PC-3 (cell line): ENCODE measurements at places on chromosomes 13 and 19. TPM values are rescaled to one million over a fixed set of nuclear protein-coding genes. Genes with fewer than 3 reads are reported as not detected.
A peak's percentile ranks its signal among the peaks of the same experiment; 100 is the strongest.

DNA sequence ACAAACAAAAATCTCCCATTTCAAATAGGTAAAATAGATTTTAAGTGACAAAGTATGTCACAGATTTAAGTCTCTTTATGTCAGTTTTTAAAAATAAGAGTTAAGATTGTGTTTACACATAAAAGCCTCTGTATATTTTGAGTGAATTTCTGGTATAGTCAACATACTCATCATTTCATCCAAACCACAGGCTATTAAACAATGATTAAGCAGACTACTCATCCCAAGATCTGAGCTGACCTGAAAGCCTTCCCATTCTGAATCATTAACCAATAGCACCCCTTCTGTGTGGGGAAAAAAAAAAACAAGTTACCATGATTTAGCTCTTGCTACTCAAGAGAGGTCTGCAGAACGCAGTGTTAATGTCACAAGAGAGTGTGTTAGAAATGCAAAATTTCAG lies 284.4 kb upstream of the NBEA start:
- DNase-seq, result peak; percentile 87

GRCh38 chr13:112531263-112531794 lies 56.6 kb downstream of the TUBGCP3 start:
- no peak for DNase-seq

DNA sequence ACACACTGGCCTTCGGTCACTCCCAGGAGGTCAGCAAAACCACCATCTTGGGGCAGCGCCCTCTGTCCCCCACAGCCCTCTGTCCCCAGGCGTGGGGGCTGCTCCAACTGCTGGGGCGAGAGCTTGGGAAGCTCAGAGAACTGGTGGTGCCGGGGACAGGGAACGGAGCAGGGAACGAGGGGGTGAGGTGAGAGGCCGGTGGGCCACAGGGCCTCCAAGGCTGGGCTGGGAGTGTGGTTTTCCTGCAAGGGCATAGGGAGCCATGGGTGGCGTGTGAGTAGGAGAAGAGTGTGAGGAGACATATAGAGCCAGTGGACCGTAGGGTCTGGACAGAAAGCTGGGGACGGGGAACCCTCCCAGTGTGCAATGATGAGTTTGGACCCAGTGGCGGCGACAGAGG lies 34.1 kb downstream of the F2RL3 start:
- no peak for DNase-seq

The FUT2 gene
- 0.69 TPM in 1 of 2 replicates, not detected in the other for total RNA-seq

The RPS5 gene
- total RNA-seq, result 3,515 and 3,776 TPM in 2 replicates

DNA sequence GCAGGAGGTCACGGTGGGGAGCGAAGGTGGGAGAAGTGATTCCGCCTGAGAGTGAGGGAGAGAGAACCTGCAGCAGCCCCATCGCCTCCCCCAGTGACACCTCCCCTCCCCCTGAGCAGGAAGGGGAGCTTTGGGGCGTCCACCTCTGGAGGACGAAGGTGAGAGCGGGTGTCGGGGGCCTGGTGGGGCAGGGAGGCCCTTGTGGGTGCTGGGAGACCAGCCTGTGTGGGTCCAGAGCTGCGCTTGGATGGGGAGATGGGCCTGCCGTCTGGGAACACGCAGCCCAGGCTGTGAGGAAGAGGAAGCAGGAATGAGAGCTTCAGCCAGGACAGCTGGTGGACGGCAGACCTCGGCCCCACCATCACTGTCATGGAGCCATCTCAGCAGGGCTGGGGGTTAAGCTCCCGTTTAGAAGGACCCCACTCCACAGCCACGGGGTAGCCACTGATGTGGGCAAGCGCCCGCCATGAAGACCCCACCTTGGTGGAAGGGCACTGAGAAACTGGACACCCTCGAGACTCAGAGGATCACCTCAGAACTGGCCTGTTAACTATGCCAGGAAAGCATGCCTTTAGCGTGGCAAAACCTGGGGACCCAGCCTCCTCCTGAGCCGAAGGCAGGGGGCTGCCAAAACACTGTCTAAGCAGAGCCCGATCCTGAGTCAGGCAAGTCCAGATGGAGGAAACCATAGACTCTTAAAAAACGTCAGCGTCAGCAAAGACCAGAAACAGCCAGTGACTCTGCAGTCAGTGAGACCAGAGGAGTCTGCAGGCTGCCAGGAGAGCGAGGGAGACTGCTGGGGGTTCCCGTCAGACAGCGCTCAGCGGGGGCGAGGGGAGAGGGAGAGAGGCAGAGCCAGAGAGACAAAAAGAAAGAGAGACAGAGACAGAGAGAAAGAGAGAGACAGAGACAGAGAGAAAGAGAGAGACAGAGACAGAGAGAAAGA lies 6.4 kb upstream of the PROZ start:
- peak; percentile 3 for DNase-seq

The SPACA4 gene
- not detected in 2 replicates for total RNA-seq

GRCh38 chr19:44613295-44614178 lies at the start of gene IGSF23:
Gene IGSF23, plus strand, starts transcription at chr19:44613563. Its CDS starts 83 bp downstream, at chr19:44613646.
- no peak for DNase-seq
